Activated CD8-positive, alpha-beta memory T cell treated with anti-CD3 and anti-CD28 coated beads for 36 hours (primary cell): ENCODE measurements at places on chromosomes 6 and 20. TPM values are rescaled to one million over a fixed set of nuclear protein-coding genes. Genes with fewer than 3 reads are reported as not detected.

The MRS2 gene
- total RNA-seq = 32.0 TPM

The GPSM3 gene
- total RNA-seq = 73.0 TPM

The LY6G5C gene
- 3.5 TPM for total RNA-seq

The KIAA0408 gene
- total RNA-seq = 10.8 TPM

The PDYN gene
- not detected for total RNA-seq

The TFAP2A gene
- total RNA-seq = not detected

The IP6K3 gene
- not detected for total RNA-seq

The SYCP2 gene
- total RNA-seq = 4.4 TPM
